Amygdala (tissue), 56 donors: ENCODE measurements at places on chromosomes 6 and 20.

- no peak for DNase-seq
Observed at GRCh38 chr6:89250239-89250638, 33.1 kb upstream of the GABRR1 start.

DNA sequence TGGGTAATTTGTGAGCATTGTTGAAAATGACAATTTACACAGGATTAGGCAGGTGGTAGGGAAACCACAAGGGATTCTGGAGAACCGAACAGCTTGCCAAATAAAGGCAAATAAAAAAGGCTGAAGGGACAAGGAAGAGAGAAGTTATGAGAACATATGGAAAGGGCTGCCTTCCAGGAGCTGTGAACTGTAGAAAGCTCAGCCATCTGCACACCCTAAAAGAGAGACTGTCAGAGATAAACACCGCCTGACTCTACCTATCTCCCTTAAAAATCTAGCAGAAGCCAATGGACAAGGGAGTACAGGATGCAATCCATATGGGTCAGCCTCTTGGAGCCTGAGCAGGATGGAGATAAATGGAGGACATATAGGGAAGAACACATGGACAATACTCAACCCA lies 12.7 kb upstream of the SLC17A1 start:
- no peak for DNase-seq

DNA sequence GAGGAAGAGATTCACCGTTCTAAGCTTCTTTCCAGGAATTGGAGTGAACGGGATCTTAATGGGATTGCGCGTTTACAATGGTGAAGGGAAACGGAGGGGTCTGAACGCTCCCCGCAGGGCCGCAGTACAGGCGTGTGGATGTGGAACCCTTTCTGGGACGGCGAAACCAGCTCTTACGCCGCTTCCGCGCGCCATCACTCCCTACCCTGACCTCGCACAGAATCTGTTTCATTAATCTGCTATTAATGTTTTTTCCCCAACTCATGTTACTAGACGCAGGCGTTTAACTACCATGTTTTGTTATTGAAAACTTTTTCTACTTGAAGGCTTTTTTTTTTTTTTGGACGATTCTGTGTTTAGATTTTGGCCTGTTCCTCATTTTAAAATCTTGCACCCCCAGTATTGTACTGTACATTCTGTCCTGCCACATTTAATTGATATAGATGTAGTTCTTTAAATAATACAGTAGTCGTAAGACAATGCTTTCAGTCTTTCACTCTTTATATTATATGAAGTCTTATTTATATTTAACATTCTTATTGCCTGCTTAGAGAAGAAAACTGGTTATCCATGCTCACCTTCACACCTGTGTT lies 696 bp upstream of the SUPT3H start:
- no peak for DNase-seq

DNA sequence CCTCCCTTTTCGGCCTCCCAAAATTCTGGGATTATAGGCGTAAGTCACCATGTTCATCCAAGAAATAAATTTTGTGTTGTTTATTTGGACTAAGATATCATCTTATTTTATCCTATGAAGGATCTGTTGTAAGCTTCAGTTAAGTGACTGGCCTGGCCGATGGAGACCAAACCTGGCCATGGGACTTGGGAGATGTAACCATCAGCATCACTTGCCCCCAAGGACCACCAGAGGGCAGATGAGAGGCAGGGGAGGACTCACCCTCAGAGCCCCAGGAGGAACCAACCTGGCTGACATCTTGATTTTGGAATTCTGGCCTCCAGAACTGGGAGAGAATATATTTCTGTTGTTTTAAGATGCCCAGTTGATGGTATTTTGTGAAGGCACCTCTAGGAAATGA lies 266.7 kb downstream of the CDH26 start:
- no peak for DNase-seq

- DNase-seq, result no peak
Observed at GRCh38 chr6:113115196-113115595, 741.9 kb upstream of the MARCKS start.

- DNase-seq, result no peak
Observed at GRCh38 chr20:4946986-4947385, 54.3 kb downstream of the SLC23A2 start.

DNA sequence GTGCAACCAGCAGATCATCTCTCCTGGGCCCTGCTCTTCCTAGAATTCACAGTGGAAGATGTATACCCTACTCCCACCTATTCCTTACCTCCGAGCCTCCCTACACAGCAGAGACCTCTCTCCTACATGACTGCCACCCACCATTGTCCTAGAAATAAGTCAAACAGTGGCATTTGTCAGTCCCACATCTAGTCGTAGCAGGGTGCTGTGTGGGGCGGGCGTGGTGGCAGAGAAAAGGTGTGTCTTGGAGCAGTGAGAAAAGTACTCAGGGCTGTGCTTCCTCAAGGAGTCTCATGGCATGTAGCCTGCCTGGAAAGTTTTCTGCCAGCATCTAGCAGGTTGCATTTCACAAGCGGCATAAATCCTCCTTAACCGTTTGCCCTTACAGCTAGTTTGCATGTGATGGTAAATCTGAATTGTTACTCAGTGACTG lies 59.4 kb upstream of the PTGIS start:
- DNase-seq, result no peak
